ENCODE measurements at places on chromosomes 16 and 17.

DNA sequence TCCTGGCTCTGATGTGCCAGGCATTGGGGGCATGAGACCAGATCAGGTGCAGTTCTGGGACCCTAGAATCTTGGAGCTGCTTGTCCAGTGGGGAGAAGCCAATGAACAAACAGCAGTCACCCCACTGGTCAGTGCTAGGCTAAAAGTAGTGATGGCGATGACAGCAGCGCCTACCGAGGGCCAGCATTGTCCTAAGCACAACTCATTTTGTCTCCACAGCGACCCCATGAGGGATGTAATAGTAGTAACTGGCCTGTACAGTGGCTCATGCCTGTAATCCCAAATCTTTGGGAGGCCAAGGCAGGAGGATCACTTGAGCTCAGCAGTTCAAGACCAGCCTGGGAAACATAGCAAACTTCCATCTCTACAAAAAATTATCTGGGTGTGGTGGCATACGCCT, 6.2 kb downstream of the SMCR8 start:
- no peak for DNase-seq

DNA sequence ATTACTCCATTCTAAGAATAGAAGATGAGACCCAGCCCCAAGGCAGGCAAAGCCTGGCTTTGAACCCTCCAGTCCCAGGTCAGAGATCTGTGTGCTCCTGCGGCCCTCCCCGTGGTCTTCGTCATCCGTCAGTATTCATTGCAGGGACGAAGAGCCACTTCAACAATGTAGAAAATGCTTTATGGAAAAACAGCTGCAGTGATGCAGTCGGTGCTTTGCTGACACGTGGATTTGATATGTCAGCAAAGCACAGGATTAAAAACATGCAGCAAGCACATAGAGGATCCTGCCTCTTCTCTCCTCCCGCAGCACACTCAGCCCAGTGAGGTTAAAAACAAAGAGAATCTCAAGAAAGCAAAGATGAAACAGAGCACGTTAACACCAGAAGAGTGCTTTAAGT, 117.1 kb upstream of the AXIN2 start:
- no peak for DNase-seq

- DNase-seq: no peak
These were observed 3.8 kb downstream of the TTYH2 start for GRCh38 chr17:74217037-74217730.

DNA sequence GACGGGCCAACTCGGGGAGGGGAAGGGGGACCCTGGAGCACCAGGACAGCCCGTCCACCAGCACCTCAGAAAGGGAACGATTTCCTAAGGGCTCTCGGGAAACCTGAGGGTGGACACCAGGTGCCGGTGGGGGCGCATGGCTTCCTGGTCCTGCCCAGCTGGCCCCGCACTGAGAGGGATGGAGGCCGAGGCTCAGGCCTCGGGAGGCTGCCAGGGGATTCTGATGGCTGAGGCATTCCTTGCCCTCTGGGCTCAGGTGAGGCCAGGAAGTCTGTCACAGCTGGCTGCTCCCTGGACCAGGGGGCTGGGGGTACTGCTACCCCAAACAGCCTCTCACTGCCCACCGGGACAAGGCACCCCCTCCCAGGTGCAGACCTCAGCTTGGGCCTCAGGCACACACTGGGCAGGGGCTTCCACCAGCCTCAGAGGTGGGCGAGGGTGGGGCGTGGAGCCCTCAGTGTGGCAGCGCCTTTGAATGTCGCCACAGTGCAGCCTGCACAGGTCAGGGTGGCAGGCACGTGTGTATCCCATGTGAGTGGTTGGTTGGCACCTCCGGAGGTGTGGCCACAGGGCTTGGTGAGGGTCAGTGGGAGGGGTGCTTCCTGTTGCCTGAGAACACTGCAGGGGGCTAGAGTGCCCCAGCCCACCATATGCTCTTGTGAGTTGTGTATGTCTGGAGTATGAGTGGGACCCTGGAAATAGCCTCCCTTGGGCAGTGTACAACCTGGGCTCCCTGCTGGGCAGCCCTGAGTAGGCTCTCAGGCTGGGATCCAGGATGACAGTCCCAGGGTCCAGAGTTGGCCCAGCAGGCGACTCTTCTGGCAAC, 3.9 kb upstream of the FSCN2 start:
- DNase-seq: no peak

GRCh38 chr17:8164815-8165131, 2.0 kb upstream of the VAMP2 start:
- DNase-seq: no peak

- no peak for DNase-seq
These were observed 632 bp downstream of the BAIAP3 start for GRCh38 chr16:1333854-1334700.

GRCh38 chr16:3513892-3514583, 13.2 kb downstream of the CLUAP1 start:
- DNase-seq: peak; percentile 48

- DNase-seq: no peak
These were observed 52.9 kb downstream of the MMD start for GRCh38 chr17:55368706-55369105.

DNA sequence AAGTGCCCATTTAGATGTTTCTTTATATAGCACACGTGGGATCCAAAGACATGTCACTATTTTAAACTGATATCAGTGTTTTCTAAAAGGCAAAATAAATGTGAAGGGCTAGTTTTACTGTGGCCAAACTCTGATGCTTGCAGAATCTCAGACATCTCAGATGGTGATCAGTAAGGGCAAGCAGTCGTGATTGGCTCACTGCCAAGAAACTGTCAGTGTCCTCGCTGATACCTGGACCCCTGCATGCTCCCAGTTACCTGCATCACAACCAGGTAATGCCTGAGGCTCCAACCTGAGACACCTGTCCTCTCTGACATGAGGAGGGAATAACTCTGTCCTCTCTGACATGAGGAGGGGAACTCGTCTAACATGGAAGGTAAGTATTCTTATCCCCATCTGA, 114.0 kb downstream of the SPECC1 start:
- no peak for DNase-seq

- DNase-seq: no peak
These were observed 9.2 kb downstream of the BFAR start for GRCh38 chr16:14641926-14642325.

GRCh38 chr17:75404223-75404730, 1.2 kb downstream of the GRB2 start:
- DNase-seq: peak; percentile 58

GRCh38 chr16:87465306-87465705, 27.5 kb downstream of the ZCCHC14 start:
- no peak for DNase-seq

GRCh38 chr16:66740533-66740932, 10.9 kb downstream of the DYNC1LI2 start:
- no peak for DNase-seq

DNA sequence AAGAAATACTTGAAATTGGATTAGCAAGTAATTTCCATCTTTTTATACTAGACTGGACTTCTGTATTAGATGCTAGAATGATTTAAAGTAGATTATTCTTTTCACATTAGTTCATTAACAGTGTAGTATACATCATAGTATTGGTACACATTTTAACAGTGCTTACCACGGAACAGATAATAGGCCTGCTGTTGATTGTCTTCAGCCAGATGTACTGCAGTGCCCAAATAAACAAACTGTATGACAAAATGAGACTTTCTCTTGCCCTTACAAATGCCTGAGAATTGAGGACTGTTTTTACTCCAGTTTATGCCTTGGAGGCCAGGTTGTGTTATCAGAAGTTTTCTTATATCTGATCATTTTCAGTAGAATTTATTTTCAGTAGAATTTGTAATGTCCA, 631 bp downstream of the EVI2A start:
- DNase-seq: no peak

GRCh38 chr17:45092911-45093430, 31.9 kb downstream of the NMT1 start:
- DNase-seq: no peak

DNA sequence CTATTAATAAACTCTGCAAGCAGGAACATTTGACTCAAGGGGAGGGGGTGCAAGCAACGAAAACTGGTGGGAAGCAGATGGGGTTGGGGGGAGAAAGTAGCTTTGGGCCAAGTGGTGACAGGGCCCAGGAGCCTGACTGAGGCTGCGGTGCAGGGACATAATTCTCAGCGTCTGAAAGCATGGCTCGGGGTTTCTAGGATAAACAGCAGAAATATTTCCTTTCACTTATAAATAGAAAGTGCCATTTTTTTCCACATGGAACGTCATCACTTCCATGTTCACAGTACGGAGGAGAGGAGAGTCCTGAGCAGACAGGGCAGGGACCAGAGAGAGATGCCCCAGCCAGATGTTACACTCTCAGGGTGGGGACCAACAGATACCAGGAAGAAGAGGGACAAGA, 197.1 kb downstream of the ZFHX3 start:
- no peak for DNase-seq

DNA sequence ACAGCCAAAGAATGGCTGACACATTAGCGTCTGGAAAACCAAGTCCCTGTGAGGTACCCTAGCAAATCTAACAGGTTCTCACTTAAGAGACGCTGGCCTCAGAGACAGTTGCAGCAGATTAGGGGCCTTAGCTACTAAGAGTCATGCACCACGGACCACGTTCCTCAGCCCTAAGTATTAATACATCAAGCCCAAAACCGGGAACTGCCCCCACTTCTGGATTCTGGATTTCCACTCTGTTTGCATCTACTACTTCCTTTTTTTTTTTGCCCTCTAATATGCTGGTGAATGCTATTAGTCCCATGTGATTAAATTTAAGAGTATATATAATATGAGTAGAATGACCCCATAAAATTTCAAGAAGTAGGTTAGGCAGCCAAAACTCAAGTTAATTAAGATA, 775 bp upstream of the TERB1 start:
- DNase-seq: no peak

DNA sequence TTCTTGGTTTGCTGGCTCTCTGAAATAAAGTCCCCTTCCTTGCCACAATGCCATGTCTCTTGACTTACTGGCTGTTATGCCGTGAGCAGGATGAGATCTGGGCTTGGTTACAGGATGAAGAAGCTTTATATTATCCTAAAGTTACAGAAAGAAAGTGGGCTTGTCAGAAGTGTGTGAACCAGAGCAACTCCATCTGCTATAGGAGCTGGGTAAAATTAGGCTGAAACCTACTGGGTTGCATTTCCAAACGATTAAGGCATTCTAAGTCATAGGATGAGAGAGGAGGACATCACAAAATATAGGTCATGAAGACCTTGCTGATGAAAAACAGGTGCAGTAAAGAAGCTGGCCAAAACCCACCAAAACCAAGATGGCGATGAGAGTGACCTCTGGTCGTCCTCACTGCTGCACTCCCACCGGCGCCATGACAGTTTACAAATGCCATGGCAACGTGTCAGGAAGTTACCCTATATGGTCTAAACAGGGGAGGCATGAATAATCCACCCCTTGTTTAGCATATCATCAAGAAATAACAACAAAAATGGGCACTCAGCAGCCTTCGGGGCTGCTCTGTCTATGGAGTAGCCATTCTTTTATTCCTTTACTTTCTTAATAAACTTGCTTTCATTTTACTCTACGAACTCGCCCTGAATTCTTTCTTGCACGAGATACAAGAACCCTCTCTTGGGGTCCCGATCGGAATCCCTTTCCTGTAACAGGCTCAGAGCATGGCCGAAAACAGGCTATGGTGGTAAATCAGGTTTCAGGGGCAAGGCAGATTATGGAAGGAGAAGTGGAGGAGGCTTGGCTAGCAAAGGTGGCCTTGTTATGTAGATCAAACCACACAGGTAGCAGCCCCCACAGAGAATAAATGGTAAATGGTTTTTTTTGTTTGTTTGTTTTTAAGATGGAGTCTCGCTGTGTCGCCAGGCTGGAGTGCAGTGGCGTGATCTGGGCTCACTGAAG, 81.3 kb upstream of the C16orf82 start:
- DNase-seq: no peak

DNA sequence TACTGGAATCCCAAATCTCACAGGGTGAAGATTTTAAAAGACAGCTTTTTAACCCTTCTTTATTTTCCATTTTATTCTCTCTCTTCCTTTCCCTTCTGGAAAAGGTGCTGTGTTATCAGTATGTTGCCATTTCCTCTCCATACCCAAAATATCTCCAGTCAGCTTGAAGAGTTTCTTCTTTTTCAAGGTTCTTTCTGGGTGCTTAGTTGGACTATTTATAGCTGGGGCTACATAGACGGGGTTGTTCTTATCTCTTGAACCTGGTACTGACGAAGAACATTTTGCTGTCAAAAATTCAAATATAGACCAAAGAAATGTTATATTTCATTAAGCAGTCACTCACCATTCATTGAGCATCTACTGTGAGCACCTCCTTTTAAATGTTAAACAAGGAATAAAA, 48.6 kb downstream of the IST1 start:
- DNase-seq: no peak

- peak; percentile 65 for DNase-seq
These were observed 499 bp downstream of the PIP4K2B start for GRCh38 chr17:38798614-38799500.

GRCh38 chr17:31798205-31798724, 60.8 kb downstream of the COPRS start:
- DNase-seq: no peak

- DNase-seq: no peak
These were observed 13.3 kb upstream of the SDK2 start for GRCh38 chr17:73657473-73658116.

- DNase-seq: peak; percentile 64
These were observed 526 bp downstream of the CBFB start for GRCh38 chr16:67029254-67030096.

GRCh38 chr16:29641561-29641960, 21.5 kb upstream of the SPN start:
- no peak for DNase-seq

DNA sequence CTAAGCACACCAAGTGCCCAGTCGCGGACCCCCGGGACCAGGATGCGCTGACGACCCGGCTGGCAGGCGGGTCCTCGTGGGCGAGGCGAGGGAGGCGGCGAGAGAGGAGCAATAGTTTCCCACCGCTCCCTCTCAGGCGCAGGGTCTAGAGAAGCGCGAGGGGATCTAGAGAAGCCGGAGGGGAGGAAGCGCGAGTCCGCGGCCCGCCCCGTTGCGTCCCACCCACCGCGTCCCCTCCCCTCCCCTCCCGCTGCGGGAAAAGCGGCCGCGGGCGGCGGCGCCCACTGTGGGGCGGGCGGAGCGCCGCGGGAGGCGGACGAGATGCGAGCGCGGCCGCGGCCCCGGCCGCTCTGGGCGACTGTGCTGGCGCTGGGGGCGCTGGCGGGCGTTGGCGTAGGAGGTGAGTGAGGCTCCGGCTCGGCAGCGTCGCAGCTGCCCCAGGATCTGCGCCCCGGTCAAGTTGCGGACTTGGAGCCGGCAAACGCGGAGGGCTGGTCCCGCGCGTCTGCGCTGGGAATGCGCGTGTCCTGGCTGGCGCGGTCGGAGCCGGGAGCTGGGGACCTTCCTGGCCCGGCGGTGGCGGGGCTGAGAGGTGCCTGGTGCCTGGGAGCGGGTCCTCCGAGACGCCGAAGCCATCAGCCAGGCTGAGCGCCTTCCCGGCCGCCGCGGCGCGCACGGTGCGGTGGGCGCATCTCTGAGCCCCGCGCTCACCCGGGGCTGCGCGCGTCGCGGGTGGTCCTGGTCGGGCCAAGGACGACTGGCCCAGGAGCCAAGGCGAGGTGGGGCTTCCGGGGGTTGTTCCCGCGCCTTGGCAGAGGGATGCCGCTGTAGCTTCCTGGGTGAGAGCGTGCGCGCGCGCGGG, at the start of gene ITGB3:
TSS of gene ITGB3 (plus strand) at position 287 of the 862 bp plus-strand sequence. CDS start at position 322, 35 bp downstream.
- DNase-seq: peak; percentile 69

All from stimulated activated naive CD8-positive, alpha-beta T cell treated with anti-CD3 and anti-CD28 coated beads, Interleukin-15, amount 100 ng/mL, for 72 hours (primary cell).